Trophoblast cell (in vitro differentiated cells and primary cell): ENCODE measurements at places on chromosomes 3 and 15.
A peak's percentile ranks its signal among the peaks of the same experiment; 100 is the strongest.

DNA sequence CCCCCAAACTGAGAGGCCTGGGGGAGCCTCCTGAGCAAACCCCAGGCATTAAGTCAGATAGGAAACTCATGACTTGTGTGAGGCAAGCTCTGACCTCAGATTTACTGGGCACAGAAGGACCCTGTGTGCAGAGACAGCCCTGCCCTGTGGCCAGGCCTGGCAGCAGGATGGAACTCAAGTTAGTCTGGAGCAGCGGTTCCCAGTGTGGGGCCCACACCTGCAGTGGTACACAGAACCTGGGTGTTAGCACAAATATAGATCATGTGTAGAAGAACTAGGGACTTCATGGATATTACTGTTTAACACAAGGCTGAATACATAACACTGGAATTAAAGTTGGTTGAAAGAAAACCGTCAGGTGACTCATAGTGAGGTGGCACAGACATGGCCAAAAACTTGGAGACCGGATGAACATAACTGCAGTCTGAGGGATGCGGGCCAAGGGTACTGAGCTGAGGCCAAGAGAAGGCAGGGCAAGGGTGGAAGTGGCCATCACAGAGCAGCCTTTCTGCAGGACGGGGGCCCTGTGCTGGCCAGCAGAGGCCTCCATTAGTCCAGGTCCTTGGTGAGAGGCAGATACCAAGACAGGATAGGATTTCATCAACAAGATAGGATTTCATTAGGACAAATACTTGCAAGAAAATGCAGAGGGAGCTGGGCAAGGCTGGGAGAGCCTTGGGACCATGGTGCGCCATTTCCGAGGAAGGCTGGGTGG, 40.9 kb downstream of the IRAK2 start:
- peak; percentile 90 for DNase-seq

DNA sequence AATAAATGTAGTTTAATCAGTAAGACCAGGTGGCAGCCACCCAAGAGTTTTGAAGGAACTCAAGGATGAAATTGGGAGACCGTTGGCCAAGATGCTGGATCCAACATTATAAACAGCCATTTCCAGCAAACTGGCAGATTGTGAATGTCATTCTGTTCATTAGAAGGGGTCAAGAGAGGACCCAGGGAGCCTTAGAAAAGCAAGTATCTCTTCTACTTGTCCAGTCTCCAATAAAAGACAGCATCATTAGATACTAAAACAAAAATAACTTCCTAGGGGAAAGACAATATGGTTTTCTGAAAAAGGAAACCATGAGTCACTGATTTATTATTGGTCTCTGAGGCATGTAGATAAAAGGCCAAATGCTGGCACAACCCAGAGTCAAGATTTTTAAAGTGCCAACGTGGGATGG, 67.9 kb downstream of the GADL1 start:
- DNase-seq, result no peak

GRCh38 chr3:189488241-189488767, 142.9 kb upstream of the TP63 start:
- peak; percentile 3 for DNase-seq

GRCh38 chr15:98324341-98324970, 323.9 kb upstream of the IGF1R start:
- no peak for DNase-seq

DNA sequence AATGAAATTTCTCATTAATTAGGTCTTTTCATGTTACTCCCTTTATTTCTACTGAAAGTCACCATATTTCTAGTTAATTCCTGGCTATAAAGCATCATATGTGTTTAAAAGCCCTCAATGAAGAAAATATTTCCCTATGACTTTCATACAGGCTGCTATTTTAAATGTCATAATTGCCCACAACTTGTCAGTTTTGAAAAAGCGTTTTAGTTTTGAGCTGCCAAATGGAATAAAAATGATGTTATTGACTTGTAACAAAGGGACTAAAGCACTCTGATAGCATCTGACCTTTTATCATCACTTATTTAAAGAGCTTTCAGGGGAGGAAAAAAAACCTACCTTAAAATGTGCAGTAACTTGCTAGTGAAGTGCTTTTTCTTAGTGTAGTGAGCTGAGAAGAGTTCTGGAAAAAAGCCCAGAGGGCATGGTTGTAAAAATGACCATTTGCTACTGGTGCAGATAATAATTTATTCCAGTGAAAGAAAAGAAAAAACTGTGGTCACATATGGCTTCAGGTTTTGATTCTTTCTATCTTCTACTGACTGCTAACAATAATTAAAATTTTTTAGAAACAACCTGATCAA, 877.2 kb downstream of the CADM2 start:
- no peak for DNase-seq

GRCh38 chr3:100879195-100879810, 113.9 kb downstream of the ABI3BP start:
- no peak for DNase-seq

DNA sequence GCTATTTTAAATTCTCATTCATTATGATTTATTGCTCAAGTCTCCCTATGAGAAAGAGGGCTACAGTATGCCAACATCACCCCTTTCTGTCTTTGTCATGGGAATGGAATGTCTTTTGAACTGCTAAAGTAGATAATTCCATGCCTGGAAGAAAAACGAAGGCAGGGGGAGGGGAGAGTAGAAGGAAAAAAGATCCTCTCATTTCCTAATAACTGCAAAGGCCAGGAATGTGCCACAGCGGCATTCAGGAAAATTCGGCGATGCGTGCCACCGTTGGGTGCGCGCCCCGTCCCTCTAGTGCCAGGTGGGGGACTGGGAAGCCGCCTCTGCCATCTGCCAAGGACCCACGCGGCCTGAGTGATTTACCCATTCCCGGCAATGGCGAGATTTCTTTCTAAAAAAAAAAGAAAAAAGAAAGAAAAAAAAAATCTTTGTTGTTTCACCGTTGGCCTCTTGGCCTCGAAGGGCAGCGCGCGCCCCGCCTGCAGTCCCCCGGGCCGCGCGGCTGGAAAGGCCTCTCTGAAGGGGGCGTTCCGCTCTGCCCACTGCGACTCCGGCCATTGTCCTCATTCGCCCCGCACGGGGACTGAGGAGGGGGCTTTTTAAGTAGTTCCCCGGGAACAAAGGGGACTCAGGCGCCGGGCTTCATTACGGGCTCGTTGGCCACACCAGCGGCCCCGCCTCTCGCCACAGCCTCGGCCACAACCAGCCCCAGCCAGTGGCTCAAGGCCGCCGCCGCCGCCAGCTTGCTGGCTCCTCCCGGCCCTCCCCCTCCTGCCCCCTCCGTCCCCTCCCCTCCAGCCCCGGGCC, 54.5 kb downstream of the CPN2 start:
- DNase-seq, result peak; percentile 42

- no peak for DNase-seq
Measured at GRCh38 chr3:32815841-32816438, 1.9 kb upstream of the TRIM71 start.

DNA sequence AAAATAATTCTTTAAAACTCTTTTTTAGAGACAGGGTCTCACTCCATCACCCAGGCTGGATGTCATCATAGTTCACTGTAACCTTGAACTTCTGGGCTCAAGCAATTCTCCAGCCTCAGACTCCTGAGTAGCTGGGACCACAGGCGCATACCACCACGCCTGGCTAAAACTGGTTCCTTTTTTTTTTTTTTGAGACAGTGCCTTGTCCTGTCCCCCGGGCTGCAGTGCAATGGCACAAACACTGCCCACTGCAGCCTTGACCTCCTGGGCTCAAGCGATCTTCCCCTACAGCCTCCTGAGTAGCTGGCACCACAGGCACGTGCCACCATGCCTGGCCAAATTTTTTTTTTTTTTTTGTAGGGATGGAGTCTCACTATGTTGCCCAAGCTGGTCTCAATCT, 23.7 kb upstream of the FURIN start:
- DNase-seq, result no peak

DNA sequence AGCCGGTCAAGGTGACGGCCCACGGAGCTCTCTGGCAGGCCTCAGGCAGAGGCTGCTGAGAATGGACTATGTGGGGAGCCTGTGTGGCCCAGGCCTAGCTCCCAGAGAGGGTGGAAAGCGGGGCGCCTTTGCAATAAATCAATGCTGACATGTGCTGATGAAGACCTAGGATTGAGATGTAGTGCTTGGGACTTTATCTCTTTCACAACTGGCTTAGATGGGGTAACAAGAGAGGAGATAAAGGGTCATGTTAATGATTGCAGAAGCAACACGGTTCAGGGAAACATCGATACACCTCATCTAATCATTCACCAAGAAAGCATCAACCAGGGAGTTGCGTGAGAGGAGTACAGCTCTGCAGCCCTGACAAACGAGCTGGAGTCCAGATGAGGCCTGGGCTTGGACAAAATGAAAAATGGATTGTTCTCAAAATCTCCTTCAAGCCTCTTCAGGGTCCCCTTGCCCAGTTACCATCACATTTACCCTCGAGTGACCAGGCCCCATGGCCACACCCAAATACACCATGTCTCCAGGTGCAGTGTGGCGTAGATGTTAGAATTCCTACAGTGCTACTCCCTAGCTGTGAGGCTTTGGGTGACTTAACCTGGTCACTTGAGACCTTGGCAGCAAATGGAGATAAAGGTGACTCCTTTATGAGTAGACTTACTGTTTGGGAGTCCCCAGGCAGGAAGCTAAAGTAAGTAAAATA, 146.4 kb upstream of the LIPC start:
- DNase-seq, result no peak

GRCh38 chr3:123634149-123635051, 49.5 kb upstream of the HACD2 start:
- DNase-seq, result no peak

DNA sequence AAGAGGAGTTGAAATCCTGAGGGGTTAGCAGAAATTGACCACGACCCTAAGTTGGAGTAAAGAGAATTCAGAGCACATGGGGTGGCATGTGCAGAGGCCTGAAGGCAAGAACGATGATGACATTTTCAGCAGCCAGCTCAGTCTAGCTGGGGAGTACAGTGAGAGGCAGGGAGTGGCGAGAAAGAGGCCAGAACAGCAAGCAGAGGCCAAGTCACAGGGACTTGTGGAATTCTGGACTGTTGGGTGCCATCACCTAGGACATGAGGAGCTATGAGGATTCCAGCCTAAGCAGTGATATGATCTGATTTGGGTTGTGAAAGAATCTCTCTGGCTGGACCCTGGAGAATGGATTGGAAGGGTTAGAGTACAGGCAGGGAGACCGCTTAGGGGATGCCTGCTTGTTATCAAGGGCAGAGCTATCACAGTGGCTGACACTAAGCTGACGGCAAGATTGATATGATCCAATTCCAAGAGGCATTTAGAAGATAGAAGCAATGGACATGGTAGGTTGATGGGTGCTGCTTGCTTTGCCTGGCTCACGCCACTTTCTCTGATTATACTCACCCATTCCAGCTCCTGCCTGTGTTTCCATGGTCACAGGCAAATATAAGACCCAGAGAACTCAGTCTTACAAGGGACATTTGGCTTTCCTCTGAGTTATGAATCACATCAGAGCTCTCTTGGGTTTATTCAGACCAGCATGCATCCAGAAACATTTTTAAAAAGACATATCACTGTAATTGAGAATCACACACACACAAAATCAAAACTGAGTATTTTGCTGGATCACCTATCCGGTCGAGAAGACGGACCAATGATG, 66.4 kb downstream of the LRTM1 start:
- DNase-seq, result peak; percentile 64

- DNase-seq, result no peak
Measured at GRCh38 chr15:35312344-35312743, 227.2 kb upstream of the NANOGP8 start.

DNA sequence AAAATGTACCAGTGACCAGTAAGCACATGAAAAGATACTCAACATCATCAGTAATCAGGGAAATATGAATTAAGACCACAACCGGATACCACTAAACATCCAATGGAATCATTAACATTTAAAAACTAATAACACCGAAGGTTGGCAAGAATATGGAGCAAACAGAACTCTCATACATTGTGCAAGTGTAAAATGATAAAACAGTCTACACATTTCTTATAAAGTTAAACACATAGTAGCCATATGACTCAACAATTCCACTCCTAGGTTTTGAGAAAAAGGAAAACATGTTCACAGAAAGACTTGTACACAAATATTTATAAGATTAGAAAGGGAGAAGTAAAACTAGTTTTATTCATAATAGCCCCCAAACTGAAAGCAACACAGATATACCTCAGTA, 60.3 kb upstream of the SLCO2A1 start:
- no peak for DNase-seq

GRCh38 chr3:66582721-66583423, 82.0 kb upstream of the LRIG1 start:
- no peak for DNase-seq

GRCh38 chr3:74693696-74694393, 79.4 kb upstream of the CNTN3 start:
- peak; percentile 38 for DNase-seq

DNA sequence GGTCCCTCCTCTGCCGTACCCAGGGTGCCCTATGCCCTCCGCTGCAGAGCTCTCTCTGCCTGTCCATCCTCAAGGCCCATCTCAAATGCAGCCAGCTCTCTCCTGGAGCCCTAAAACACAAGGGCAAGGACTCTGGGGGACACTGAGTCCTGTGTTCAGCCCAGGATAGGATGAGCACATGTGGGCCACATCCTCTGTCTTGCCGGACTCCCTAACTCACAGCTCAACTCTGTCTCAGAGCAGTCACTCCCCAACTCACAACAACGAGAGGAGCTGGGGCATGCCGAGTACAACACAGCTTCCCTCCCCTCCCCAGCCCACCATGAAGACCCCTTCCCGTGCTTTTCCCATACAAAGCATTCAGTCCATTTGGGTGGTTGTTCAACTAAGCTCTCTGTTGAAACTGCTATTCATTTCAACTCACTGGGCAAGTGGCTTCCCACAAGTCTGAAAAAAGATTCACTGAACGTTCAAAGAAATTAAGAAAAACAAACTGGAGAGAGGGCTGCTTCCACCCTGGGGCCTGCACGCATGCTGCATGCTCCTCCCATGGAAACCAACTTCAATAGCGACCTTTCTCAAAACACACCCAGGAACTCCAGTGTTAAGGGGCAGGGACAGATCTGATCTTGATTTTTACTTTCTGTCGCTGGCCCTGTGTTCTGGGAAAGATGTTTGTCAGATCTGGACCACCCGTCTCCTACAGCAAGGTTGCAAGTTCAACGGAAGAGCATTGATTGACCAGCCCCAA, 124.3 kb upstream of the IGF1R start:
- no peak for DNase-seq

- no peak for DNase-seq
Measured at GRCh38 chr3:150114873-150115540, 144.3 kb upstream of the PFN2 start.

GRCh38 chr3:83063446-83063845, 1302.0 kb upstream of the GBE1 start:
- no peak for DNase-seq

- DNase-seq, result no peak
Measured at GRCh38 chr15:91412138-91412928, 312.3 kb downstream of the SV2B start.

GRCh38 chr15:94610069-94610468, 378.7 kb downstream of the MCTP2 start:
- DNase-seq, result no peak
